Activated CD4-positive, alpha-beta T cell treated with anti-CD3 and anti-CD28 coated beads, Interleukin-2, amount 50 U/mL, for 16 hours (primary cell): ENCODE measurements at places on chromosomes 1 and 21.
A peak's percentile ranks its signal among the peaks of the same experiment; 100 is the strongest.

- DNase-seq, result peak; percentile 52
Observed at GRCh38 chr1:30754684-30755171, 2.8 kb downstream of the LAPTM5 start.

- no peak for DNase-seq
Observed at GRCh38 chr1:45348020-45348419, 7.8 kb upstream of the MUTYH start.

DNA sequence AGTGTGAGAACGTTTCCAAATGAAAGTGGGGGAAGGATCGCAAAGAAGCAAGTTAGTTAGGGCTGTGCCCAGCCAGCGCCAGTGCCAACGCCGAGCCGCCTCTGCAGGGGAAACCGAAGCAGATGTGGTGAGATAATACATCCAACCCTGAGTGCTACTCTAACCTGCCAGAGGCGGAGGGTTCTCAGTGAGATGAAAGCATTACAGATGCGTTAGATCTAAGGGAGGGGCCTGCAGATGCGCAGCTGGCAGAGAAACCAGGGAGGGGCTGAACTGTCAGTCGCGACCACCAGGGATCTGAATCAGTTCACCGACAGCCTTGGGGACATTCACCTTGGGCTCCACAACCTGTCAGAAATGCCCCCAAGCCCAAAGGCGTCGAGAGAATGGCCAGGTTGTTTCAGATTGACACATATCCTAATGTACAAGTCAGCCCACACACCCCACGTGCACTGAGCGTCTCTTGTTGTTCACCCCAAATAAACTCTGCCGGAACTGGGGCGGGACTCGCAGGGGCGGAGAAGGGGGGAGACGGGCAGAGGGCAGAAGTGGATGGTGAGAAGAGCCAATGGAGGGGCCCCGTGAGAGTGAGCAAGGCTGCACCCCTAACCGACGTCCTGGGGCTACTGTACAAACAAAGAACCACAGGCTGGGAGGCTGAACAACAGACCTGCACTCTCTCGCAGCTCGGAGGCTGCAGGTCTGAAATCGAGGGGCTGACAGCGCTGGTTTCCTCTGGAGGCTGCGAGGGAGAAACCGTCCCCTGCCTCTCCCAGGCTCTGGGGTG is 8.7 kb upstream of the UMODL1 start:
- DNase-seq, result peak; percentile 81

DNA sequence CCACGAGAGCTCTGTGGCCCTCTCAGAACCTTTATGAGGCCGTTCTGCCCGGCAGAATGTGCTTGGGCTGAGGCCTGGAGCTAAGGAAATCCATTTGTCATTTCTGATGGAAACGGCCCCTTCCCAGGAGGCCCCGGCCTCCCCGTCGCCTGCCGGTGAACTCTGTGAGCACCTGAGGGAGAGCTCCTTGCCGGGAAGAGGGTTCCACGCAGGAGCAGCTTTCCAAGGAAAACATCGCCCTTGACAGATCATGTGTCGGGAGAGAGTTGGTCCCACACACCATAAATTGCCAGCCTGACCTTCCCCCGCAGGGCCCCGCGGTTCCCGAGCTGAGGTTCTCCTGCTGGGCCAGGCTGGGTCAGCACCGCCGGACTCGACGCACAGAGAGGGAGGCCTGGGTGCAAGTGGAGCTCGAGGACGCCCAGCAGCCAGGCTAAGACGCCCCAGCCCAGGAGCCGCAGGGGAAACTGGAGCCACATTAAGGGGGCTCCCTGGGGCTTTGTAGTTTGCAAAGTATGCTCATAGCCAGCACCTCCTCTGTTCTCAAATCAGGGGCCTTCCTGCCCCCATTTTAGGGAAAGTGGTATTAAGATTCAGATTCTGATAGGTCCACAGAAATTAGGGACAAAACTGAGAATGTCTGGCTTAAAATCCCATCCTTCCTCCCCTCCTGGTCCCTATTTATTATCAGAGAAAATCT is 239.5 kb downstream of the FOXD2 start:
- DNase-seq, result no peak

- no peak for DNase-seq
Observed at GRCh38 chr21:38494703-38495102, 3.6 kb downstream of the ERG start.

DNA sequence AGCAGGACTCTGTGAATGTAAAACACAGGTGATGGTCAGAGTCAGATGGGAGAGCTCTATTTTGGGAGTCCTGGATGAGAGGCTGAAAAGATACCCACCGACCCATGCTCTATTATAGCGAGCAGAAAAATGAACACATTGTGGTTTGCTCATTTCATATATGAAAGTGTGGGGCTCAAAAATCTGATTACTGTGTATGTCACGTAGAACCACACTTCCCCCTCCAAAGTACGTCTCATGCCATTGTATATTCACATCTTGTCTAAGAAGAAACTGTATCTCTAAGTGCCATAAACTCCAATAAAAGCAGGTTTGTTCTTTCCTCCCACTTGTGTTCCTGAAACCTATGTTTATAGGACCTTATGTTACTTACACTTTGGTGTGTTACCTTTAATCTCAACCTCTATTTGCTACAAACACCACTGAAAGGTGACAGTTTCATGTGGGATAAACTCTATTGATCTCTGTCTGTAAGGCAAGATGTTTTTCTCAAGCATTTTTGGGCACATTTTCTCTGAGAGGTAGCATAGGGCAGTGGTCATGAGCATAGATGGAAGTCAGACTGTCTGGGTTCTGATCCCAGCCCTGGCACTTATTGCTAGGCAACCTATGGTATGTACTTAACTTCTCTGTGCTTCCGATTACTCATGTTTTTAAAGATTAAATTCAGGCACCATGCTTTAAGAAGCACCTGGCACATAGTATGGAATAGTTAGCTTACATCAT is 214.4 kb downstream of the ST6GALNAC3 start:
- DNase-seq, result no peak

GRCh38 chr1:161069241-161069640 is 450 bp downstream of the ARHGAP30 start:
- peak; percentile 24 for DNase-seq

GRCh38 chr1:40783001-40783905 is at the start of gene KCNQ4:
KCNQ4 (plus strand) TSS chr1:40783787; CDS start chr1:40784094, 307 bp downstream.
- DNase-seq, result no peak

DNA sequence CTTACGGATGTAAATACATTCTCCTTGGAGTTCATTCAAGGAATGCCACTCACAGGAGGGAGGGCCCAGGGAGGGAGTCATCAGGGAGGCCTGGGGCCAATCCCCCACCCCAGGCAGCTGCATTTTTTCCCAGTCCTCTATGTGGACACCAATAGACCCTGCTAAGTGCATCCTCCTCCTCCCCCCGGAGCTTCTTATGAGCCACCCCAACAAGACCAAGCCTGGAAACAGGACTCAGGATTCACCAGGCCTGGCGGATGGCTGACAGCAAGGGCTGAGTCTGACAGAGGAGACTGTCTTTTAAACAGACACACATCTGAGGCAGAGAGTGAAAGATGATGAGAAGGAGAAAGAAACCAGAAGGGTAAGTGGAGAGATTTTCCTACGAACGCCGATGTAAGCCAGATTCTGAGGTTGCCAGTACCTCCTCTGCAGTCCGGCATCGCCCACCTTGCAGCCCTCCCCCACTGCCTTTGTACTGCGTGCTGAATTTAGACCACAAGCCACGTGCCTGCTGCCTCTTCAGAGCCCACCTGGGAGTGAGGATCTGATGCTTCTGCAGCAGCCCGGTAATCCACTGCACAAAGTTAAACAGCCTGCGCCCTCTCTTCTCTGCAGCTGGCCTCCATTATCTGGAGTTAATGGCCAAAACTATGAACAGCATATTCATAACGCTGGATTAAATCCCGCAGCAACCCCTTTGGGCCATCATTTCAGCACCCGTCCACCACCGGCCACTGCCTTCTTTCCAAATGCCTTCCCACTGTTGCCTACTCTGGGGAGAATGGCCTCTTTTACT is 17.6 kb upstream of the SFPQ start:
- DNase-seq, result no peak

DNA sequence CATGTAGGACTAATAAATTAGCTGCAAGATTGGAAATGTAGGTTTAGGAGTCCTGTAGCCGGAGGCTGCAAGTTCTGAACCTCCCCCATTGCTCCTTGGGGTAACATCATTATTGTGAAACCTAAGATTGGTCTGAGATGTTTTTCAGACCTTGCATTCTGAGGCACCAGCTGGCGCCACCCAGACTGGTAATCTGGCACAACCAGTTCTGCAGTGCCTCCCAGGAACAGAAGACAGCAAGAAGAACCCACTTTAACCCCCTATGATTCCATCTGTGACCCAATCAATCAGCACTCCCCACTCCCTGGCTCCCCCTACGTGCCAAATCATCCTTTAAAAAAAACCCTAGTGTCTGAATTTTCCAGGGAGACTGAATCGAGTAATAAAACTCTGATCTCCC is 11.6 kb upstream of the DNAJC6 start:
- DNase-seq, result no peak

DNA sequence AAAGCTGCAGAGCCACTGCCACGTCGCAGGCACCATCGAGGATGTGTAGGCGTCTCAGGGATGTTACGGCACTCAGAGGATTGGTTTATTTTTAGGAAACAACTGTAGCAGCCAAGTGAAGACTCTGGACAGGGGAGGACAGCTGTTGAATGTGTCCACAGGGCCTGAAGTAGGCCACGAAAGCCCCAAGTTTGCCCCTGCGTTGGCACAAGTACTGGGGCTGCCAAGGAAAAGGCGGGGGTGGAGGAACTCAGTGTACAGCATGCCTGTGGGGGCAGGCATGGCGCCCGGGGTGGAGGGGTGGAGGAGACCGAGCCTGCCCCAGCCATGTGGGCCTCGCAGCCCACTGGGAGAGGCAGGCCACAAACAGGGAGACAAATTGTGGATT is 89.7 kb downstream of the ADARB1 start:
- no peak for DNase-seq

- no peak for DNase-seq
Observed at GRCh38 chr1:94395748-94396309, 22.4 kb upstream of the ABCD3 start.

GRCh38 chr1:45846931-45847330 is 43.5 kb downstream of the MAST2 start:
- DNase-seq, result no peak

- DNase-seq, result peak; percentile 14
Observed at GRCh38 chr1:70083519-70083918, 121.9 kb downstream of the LRRC40 start.

DNA sequence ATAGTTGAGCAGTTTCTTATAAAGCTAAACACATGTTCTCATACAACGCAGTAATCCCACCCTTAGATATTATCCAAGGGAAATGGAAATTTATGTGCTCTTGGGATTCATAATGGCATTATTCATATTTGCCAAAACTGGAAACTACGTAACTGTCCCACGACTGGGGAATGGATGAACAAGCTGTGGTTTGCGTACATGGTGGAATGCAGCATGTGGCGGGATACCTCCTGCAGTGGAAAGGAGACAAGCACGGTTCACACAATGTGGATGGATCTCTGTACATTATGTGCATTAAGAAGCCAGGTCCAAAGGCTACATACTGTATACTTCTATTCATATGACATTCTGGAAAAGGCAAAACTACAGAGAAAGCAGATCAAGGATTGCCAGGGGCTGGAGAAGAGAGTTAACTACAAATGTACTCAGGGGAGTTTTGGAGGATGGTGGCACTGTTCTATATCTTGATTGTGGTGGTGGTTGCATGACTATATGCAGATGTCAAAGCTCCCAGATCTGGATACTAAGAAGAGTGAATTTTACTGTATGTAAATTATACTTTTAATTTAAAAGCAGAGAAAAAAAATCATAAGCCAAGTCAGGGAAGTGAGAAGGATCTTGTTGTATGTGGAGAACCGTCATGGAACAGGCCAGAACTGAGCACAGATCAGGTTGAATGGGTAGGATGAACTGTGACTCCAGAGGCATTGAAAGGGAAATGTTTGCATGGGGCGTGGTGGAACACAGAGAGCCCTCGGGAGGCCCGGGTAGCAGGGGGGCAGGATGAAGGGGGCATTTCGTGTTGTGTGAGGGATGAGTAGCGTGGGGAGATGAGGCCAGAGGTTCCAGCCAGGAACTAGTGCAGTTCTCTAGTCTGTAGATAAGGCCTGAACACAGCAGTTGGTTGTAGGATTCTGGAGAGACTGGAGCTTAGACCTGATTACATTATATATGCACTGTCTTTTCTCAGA is 90.7 kb downstream of the GALNT2 start:
- DNase-seq, result no peak

DNA sequence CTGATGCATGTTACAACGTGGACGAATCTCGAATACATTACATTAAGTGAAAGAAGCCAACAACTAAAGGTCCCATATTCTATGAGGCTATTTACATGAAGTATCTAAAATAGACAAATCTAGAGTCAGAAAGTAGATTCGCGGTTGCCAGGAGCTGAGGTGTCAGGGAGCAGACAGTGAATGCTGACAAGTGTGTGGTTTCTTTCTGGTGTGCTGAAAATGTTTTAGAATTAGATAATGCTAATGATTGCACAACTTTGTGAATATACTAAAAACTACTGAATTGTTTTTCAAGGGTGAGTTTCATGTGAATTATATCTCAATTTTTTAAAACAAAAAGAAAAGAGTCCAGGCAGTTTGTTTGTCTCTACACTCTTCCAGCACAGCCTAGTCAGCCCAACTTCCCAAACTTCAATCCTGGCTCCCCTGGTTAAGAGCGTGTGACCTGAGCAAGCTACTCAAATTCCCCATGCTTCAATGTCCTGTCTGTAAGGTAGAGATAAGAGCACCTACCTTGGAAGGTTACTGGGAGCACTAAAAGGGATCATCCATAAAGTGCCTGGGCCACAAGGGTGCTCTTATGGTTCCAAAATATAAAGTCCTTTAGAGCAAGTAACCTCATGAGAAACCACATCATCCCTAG is 20.9 kb downstream of the HLCS start:
- DNase-seq, result no peak

DNA sequence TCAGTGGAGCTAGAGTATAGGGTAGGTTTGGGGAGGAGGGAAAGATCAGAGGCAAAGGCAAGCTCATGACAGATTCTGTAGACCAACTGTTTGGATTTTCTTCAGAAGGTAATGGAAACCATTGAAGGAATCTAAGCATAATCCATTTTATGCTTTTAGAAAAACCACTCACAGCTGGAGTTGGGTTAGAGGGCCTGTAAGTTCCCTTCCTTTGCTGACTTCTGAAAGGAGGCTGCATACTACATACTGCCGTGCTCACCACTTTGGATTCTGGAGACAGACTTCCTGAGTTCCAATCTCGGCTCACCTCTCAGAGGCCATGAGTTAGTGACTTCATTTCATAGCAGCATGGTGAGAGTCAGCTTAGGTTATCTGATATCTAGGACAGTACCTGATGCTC is 6.4 kb upstream of the SYT2 start:
- no peak for DNase-seq

- no peak for DNase-seq
Observed at GRCh38 chr1:42974767-42975437, 16.2 kb upstream of the SLC2A1 start.

DNA sequence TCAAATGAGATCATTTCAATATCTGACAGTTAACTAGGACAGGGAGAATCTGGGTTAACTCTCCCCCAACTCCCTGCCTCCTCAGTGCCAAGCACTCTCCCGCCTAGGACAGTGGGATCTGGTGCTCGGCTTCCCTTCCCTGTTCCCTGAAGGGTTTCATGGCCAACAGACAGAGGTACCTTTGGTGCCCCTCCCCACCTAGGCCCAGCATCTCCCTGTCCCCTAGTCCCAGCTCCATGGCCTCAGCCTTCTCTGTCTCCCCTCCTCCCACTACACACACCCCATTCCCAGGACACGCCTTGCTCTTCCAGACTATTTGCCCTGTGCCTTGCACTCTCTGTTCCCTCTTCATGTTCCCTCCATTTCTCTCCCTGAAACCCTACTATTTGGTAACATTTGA is 77.1 kb downstream of the CD247 start:
- DNase-seq, result no peak
